ENCODE measurements at places on chromosomes 5 and 9.

DNA sequence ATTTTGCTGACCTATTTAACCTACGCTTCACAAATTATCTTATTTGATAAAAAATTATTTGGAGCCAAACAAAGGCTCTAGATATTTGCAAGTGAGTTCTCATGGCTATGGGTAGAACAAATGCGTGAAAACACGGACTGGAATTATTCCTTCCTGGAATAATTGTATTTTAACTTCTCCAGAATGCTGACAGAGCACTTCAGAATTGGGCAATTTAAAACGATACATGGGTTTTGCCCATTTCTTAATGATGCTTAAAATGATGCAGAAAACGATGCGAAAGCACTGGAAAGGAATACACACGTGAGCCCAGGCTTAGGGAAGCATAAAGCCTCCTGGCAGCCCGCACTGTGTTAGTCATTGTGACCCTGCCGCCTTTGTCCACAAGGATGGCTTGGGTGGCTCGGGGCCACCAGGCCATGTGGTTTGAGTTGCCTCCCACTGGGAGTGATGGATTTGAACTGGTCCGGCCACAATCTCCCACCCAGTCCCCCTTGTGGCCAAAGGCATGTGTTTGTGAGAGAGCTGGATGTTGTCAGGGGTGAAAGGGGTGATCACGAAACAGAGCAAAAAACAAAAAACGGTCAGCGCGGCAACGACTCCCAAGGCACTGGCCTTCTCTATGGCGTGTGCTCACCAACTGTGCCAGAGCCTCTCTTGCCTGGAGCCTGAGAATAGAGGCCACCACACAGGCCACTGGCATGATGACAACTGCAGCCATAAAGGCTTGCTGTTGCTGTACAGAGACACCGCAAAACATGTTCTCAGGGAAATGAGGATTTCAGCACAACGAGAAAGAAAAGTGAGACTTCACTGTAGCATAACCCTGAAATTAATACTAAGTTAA is 234.2 kb upstream of the ADAMTS16 start:
- no peak for DNase-seq

DNA sequence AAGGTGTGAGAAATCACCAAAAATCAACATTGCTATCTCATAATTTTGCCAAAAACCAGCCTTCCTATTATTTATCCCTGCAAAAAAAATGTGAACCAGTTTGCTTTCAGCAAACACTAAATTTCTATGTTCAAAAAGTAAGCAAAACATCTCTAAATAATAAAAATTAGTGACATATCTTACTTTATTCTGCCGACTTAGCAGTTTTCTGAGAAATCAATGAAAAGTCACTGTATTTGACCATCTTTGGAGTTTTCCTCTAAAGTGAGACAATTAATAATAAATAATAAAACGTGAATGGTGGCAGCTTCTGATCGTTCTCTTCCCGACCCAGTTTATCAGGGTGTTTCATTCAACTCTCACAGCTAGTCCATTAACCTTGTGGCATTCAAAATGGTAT is 158.6 kb upstream of the TARS1 start:
- no peak for DNase-seq

DNA sequence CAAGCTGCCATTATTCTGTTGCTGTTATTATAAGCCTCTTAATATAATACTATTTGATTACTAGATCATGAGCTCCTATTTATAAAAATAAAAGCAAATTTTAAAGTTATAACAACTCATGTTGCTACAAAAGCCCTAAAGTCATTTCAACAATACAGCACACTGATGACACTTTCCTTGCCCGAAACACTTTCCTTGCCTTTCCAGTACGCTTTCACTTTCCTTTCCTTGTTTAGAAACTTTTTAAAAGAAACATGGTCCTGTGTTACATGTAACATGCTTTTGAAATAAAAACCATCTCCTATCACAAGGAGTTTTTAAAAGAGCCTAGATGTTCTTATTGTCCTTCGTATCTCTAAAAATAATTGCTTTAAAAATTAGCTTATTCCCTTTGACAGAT is 688.4 kb downstream of the PTPRD start:
- no peak for DNase-seq

DNA sequence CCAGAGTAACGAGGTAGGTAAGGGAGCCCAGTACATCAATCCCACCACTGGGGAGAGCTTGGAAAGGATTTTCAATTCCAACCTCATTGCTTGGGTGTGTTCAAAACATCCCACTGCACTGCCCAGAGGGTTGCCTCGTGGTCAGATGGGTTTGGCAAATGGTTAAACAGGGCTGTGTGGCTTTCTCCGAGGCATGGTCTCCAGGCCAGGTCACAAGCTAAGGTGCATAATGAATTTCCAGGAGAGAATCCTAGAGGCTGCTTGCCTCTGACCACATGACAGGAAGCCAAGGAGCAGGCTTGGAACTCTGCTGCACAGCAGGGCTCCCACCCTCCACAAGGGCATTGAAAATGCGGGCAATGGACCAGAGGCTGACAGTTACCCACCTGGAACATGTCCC is 51.6 kb downstream of the DAP start:
- no peak for DNase-seq

GRCh38 chr5:109347252-109347888 is 62.4 kb downstream of the PJA2 start:
- no peak for DNase-seq

GRCh38 chr9:113708821-113709713 is 167.0 kb upstream of the ZNF618 start:
- DNase-seq = no peak

DNA sequence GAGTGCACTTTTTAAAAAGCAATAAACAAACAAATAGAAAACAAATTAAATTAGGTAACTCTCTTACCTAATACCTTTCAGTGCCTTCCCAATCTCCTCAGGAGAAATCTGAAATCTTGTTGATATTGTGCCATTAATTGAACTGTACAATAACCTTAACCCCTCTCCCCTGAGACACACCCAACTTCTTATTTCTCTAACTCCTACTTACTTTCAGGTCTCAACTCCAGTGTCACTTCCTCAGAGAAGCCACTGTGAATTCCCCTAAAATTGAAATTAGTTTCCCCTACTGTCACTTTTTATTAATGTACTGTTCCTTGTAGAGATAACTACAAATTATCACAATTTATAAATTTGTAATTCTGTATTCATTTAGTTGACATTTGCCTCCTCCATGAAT is 295.3 kb upstream of the TNC start:
- DNase-seq = no peak

GRCh38 chr5:66863243-66864170 is 267.3 kb downstream of the MAST4 start:
- no peak for DNase-seq

GRCh38 chr5:154620411-154620810 is 134.8 kb upstream of the LARP1 start:
- no peak for DNase-seq

DNA sequence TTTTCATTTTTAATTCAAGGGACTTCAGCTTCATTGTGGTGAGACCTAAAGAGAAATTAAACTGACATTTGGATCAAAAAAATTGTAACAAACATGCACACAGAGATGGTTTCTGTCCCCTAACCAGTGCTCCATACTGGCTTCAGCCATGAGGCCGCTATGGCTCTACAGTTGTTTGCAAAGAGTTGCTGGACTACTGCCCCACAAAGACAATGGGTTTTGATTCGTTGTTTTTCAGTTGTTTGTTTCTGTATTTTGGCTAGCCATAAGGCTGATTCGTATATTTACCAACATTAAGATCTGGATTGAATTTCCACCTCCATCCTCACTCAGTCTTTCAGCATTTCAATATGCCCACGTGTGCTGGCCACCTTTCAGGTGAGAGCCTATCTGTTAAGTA is 163.7 kb upstream of the KIF2A start:
- no peak for DNase-seq

- DNase-seq = no peak
Measured at GRCh38 chr5:153153086-153153485, 337.4 kb upstream of the GRIA1 start.

GRCh38 chr9:70566751-70567150 is 152.3 kb upstream of the KLF9 start:
- no peak for DNase-seq

DNA sequence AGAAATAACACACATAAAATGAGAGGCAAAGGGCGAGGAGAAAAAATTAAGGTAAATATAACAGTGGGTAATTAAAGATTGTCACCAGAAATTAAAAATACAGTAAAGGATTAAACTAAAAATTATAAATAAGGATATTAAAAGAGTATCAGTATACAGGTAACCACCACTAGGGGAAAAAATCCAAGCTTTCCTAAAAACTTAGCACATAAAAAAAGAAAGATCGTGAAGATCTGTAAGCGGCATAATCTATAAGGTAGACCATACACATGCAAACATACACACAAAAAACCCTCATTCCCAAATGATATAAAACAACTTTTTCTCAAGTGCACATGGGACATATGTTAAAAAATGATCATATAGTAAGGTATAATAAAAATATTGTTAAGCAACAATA is 577.3 kb upstream of the NUDT12 start:
- no peak for DNase-seq

DNA sequence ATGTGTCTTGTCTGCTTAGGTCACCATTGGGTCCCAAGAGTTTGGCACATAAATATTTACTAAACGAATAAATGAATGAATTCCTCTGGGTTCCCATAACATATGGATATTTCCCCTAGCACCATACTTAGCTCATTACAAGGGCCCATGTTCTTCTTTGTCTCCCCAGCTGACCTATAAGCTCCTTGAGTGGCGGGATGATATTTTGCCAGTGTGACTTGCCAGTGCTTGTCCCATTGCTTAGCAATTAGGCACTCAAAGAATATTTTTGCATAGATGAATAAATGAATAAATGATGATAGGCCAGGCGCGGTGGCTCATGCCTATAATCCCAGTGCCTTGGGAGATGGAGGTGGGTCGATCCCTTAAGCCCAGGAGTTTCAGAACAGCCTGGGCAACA is 16.9 kb upstream of the CTNNA1 start:
- DNase-seq = no peak

DNA sequence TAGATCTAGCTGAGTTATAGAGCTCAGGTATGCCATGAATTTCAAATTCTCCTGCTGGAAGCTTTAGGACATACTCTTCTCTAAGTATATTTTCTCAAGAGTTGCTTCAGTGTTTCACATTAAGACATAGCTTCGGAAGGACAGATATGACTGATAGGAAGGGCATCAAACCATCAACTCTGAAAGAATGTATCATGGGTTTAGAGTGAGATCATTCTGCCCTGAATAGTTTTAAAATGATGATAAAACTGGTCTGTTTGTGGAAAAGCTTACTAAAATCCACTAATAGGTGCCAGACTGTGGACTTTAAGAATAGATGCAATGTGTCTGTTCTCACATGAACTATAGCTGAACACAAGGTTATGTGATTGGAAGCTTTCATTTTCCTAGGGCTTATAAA is 8.4 kb downstream of the SPEF2 start:
- DNase-seq = no peak

DNA sequence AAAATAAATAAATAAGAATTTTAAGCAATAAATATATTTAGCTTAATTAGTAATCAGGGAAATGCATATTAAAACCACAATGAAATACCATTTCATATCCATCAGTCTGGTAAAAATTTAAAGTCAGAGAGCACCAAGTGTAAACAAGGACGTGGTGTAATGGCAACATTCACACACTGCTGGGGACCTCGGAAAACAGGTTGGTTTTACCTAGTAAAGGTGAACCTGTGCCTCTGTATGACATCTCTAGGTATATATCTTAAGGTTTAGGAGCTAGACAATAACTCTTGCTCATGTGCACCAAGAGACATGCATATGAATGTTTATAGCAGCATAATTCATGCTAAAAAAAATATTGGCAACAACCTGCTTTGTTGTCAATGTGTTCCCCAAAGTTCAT is 29.7 kb downstream of the FNBP1 start:
- DNase-seq = no peak

DNA sequence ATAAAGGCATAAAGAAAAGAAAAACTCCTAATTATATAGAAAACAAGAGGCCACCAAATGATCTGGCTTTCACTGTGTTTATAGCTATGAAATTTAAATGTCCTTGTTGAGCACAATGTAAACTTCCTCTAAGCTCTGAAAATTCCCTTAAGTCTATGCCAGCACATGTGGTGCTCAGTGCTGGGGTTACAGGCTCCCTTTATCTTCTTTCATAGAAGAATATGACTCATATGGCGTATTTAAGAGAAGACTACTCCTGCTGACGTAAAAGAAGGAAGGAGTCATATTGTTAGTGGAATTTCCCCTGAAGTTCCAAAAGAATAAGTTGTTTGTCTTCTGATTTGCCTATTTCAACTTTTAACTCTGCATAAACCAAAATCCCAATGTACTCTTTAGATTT is 30.4 kb downstream of the RNF145 start:
- DNase-seq = no peak

DNA sequence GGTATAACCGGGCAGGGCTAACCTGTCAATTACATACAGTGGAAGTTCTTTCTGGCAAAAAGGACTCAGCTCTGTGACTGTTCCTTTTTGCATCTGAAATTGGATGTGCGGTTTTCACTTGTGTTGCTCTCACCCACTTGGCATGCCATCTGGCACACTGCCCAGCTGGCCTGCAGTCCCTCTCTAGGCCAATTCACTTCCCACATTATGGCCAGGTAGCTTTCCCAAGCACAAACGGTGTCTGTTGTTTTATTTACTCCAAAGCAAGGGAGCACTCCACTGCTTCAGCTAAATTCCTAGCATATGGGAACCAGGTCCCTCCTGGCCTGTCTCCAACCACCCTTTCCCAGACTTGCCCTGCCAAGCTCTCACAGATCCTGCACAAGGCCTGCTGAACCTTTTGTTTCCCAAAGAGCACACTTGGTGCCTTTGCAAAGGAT is 132.5 kb downstream of the SEMA6A start:
- DNase-seq = no peak

GRCh38 chr5:77423022-77423750 is 68.9 kb downstream of the WDR41 start:
- no peak for DNase-seq

GRCh38 chr5:65127161-65127901 is 354.4 kb downstream of the ADAMTS6 start:
- DNase-seq = no peak

All from NCI-H1930 (cell line).